ENCODE measurements at places on chromosomes 2 and 18. TPM values are rescaled to one million over a fixed set of nuclear protein-coding genes. Genes with fewer than 3 reads are reported as not detected.

Gene LIMS3
- total RNA-seq: 2.8 TPM

Gene SGPP2
- total RNA-seq: 31.3 TPM

Gene UGT1A1
- 4.0 TPM for total RNA-seq

Gene REG1A
- 0.89 TPM for total RNA-seq

Gene GRP
- not detected for total RNA-seq

Gene DSC2
- 141 TPM for total RNA-seq

Gene SPDYA
- 1.2 TPM for total RNA-seq

Gene IL1R2
- total RNA-seq: 39.8 TPM

Gene DNAJB2
- total RNA-seq: 68.7 TPM

Gene HOXD13
- total RNA-seq: 1.5 TPM

Gene SEMA4C
- total RNA-seq: 14.4 TPM

Gene INHBB
- total RNA-seq: 0.10 TPM

Gene SERPINB5
- 0.63 TPM for total RNA-seq

Gene KCNE4
- total RNA-seq: 2.0 TPM

Gene RMND5A
- 73.8 TPM for total RNA-seq

Gene GPBAR1
- total RNA-seq: 0.64 TPM

Gene PTPRN
- total RNA-seq: 0.72 TPM

Gene INO80B
- 25.0 TPM for total RNA-seq

Gene LYG2
- total RNA-seq: not detected

Gene FBLN7
- total RNA-seq: 0.72 TPM

Gene C2orf81
- 2.3 TPM for total RNA-seq

Gene MAT2A
- total RNA-seq: 167 TPM

Gene METTL4
- 13.6 TPM for total RNA-seq

Gene PARD6G
- 2.0 TPM for total RNA-seq

Gene NEU4
- 41.4 TPM for total RNA-seq

Gene RNMT
- 25.8 TPM for total RNA-seq

Gene LINC00305
- total RNA-seq: not detected

Gene SPAST
- total RNA-seq: 17.2 TPM

Gene RUFY4
- not detected for total RNA-seq

Gene MC2R
- not detected for total RNA-seq

Gene PLB1
- 4.9 TPM for total RNA-seq

Gene TMEM247
- not detected for total RNA-seq

Gene ZSWIM2
- not detected for total RNA-seq

Gene GALM
- total RNA-seq: 62.7 TPM

Gene ARHGAP25
- total RNA-seq: 8.8 TPM

Gene MYO5B
- 120 TPM for total RNA-seq

Gene PRKCE
- total RNA-seq: 24.5 TPM

Gene CBLN2
- 3.2 TPM for total RNA-seq

Gene IGFBP5
- total RNA-seq: 95.9 TPM

Gene TMEM37
- 100 TPM for total RNA-seq

Gene EFEMP1
- total RNA-seq: 40.8 TPM

Gene GPAT2
- total RNA-seq: 3.3 TPM

Gene OBSL1
- 53.0 TPM for total RNA-seq

Gene C2orf74
- total RNA-seq: 12.6 TPM

Gene IL36A
- not detected for total RNA-seq

Gene PAIP2B
- 6.5 TPM for total RNA-seq

Gene CRYGA
- total RNA-seq: not detected

Gene CCDC74A
- 3.7 TPM for total RNA-seq

Gene LOXHD1
- not detected for total RNA-seq

Gene TP53I3
- total RNA-seq: 66.9 TPM

Gene ZNF804A
- 0.70 TPM for total RNA-seq

Gene AAMP
- 94.1 TPM for total RNA-seq

Gene MOGAT1
- total RNA-seq: 0.38 TPM

Gene NYAP2
- not detected for total RNA-seq

Gene CFC1
- 0.28 TPM for total RNA-seq

Gene DLGAP1
- 4.1 TPM for total RNA-seq

Gene PDE1A
- total RNA-seq: 3.9 TPM

Gene APOB
- total RNA-seq: 0.55 TPM

Gene NTSR2
- not detected for total RNA-seq

All from mucosa of descending colon (tissue), 3 donors.